ENCODE measurements at places on chromosomes 2 and 18.
A peak's percentile ranks its signal among the peaks of the same experiment; 100 is the strongest.

DNA sequence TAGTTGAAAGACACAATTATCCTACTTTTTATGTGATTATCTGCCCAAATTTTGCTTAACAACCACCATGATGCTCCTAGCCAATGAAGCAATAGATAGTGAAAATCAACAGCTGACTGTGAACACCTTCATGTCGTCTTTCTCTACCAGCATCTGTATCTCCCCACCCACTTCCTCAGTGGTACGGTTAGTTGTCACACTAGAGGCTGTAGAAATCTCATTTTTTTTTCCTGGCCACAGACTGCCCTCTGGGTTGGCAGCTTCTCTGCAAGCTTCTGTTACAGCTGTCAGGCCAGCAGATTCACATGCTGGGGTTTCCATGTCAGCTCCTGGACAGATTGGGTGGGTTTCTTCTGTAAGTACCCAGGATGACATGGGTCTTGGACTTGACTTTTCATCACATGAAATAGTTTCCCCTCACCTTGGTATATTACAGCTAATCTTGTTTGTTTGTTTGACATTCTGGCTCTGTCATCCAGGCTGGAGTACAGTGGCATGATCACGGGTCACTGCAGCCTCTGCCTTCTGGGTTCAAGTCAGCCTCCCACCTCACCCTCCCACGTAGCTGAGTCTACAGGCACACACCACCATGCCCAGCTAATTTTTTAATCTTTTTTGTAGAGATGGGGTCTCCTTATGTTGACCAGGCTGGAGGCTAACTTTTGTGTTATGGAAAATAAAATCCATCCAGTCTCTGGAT, 24.3 kb downstream of the STAT4 start:
- no peak for DNase-seq

DNA sequence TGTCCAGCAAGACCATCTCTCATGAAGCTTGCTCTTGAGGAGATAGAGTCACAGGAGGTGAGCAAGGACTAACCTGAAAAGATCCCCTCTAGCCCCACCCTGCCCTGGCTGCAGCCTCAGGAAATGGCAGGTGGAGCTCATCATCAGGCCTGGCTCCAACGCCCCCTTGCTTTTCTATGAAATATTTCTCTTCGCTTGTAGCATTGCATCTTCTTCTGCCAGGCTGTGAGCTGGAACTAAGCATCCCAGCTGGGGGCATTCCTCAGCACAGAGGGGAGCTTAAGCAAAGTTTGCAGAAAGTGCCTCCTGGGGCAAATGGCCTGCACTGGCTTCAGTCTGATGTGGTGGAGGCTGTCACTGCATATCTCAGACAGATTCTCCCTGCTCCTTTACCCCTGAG, 90.1 kb upstream of the LGALSL start:
- no peak for DNase-seq

GRCh38 chr18:25067275-25068025, 284.5 kb downstream of the ZNF521 start:
- DNase-seq, result no peak

DNA sequence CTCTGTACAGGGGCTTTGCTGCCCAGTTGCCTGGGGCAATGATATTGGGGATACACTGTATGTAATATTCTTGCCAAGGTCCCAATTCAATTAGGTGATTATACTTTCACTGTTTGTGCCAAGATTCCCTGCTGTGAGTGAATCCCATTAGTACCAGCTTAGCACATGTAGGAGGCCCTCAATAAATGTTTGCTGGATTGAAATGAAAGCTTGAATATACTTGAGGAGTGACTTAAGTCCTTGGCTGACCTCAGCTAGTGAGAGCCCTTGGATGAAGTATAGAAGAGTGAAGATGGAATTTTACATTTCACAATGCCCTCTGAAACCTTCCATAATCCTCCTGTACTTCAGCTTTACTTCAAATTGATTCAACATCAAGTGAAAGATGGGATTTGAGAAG, 102.9 kb downstream of the GATA6 start:
- no peak for DNase-seq

GRCh38 chr2:101883860-101884259, 107.9 kb upstream of the IL1R2 start:
- no peak for DNase-seq

GRCh38 chr2:105409717-105410116, 10.9 kb upstream of the FHL2 start:
- peak; percentile 65 for DNase-seq

DNA sequence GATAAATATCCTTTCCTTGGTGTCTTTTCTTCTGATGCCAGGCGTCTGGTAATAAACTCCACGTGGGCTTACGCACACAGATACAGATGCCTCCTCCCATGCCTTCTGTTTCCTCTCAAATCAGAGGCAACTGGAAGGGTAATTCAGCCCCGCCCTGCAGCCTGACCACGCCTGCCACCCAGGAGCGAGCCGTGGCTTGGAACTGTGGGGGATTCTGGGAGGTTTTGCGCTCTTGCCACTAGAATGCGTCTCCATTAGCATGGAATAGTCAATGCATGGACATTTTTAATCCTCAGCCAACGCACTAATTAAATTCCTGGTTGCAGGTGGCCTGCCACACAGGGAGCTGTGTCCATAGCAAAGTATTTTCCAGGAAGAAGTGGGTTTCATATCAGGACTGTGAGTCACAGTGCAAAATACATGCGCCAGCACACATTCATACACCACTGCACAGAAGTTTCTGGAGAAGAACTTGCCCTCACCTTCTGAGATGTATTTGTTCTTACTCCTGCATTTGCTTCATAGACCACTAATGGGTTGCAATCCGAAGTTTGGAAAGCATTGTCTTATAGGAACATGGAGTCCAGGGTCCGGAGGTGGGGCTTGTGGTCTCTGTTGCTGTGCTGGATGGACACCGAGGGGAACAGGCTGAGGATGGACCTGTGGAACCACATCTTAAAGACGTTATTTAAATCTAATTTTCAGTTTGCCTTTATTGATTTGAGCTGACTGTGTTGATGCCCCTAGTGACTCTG, 151.4 kb downstream of the LDLRAD4 start:
- no peak for DNase-seq

- DNase-seq, result no peak
These were observed 52.4 kb downstream of the EMX1 start for GRCh38 chr2:72969706-72970105.

DNA sequence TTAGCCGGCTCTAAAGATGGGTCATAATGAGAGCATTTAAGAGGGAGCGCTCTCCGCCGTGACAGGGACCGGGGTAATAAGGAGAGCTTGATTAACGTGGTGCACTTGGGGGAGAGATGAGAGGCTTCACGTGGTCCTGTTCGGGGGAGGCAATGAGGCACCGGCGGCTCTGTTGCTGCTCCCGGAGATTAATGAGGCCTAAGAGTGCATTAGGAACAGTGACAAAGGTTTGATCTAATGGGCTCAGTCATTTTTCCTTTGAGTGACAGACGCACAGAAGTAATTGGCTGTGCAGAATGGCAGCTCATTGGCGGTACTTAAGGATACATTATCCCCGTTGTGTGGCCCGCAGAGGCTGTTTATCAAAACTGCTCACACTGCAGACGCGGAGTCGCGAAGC, 250.7 kb downstream of the GBX2 start:
- DNase-seq, result no peak

DNA sequence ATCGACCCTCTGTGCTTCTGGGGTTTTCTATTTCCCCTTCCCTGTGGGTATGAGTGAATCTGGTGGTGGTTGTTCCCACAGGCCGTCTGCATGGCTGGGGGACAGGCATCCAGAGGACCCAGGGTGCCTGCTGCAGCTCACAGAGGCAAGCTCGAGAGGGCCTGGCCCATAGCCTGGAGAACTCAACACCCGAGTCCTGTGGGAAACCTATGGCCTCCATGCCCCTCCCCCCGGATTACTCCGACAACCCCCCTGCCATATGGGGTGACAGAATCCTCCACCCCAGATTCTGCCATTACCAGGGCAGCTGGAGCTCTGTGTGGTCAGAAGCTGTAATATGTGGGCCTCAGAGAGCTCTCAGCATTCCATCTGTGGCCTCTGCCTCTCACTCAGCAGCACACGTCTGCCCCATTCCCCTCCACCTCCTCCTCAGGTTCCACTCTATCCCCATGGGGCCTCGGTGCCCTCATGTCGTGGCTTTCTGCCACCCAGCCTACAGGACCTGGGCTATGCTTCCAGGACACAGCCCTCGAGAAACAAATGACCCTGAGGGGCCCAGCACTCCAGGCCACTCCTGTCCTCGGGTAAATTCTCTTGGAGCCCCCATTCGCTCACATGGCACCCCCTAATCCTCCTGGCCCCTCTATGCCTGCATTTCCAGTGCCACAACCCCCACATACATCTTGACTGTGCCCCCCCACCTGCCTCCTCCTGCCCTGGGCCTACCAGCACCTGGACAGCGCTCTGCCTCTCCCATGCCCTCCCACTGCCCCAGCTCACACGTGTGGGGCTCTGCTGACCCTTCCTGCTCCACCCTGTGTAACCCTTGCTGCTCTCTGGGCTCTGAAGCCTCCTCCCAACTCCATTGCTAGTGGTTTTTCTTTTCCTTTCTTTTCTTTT, 3.6 kb downstream of the MZT2A start:
- DNase-seq, result peak; percentile 57

DNA sequence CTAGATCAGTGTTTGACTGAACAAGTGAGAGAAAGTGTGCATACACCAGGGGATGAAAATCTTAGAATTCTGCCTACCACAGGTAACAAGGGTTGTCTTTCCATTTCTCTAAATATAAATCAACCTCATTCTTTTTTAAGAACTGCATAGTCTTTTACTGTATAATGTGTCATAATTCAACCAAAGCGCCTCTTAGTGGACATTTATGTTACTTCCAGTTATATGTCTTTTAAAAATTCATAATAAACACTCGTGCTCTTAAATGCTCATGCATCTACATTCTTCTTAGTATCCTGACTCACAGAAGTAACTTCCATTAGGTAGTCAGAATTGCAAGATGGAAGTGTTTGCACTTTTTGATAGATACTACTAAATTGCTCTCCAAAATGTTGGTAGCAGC, 76.2 kb downstream of the CHRNA1 start:
- no peak for DNase-seq

- no peak for DNase-seq
These were observed 337.4 kb upstream of the SLC14A2 start for GRCh38 chr18:45277908-45278307.
